ENCODE measurements at places on chromosomes 3 and 15.
A peak's percentile ranks its signal among the peaks of the same experiment; 100 is the strongest.

DNA sequence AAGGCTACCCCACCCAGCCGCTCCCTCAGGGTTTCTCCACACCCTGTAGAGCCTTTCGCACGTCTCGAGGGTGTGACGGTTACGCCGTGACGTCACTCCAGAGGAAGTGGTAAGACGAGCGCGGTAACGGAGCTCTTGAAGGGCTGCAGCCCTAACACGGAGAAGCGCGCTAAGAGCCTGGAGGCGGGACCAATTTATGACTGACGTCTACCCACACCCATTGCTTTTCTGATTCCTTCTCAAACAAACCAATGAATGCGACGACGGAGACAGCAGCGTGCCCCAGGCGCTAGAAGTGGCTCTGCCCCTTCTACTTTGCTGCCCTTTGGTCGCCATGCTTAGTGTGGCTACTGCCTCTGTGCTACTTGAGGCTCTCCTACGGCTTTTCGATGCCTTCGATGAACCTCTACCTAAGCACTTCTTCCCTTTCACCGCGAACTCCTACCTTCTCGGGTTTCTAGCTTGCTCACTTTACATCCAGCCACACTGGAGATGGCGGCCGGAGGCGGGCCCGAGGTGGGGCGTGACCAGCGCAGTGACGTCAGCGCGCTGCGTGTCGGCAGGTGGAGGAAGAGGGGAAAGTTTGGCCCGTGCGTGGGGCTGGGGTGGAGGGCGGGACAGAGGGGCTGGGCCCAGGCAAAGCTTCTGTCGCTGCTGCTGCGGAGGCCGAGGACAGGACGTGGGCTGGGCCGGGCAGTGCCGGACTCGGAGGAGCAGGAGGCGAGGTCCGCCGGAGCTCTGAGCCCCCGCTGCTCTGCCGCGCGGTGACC is at the start of gene OXSR1:
TSS of gene OXSR1 (plus strand) at position 586 of the 770 bp plus-strand sequence. CDS start 340 bp downstream, outside the sequence.
- DNase-seq = peak; percentile 100

DNA sequence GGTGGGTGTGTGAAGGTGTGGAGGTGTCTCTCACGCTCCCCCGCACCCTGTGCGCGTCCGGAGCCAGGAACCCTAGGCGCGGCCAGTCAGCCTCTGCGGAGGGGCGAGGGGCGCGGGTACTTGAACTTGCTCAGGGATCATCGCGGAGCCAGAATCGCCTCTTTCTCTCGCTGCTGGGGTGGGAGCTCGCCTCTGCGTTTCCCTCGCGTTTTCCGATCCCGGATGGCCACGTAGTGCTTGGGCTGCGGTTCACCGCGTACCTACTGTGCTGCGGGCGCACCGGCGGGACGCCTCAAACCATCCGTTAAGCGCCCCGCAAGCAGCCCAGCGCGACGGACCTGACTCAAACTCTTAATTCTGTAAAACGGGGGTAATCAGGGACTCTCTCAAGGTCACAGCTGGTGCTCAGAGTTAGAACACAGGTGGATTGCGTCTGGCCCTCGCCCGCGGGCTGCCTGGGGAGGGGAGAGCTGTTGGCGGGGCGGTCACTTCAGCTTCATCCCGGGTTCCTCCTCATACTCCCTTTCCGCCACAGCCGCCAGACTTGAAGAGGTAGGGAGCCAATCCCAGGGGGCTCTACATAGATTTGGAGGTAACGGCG is 686 bp downstream of the MYRIP start:
- no peak for DNase-seq

DNA sequence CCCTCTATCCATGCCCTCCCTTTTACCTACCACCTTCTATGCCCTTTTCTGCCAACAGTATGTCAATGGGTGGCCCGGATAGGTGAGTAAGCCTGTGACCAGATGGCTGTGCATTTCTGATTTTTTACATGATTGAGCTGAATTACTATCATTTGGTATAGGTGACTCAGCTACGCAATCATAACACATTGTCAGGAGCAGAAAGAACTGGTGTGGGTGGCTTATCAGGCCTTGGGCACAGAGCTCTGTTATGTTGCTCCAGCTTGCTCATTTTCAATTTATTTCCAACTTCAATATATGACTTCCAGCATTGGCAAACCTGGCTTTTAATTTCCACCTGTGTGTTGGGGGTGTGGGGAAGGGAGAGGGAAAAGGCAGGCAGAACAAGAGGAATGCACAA is 86.6 kb upstream of the AGBL1 start:
- no peak for DNase-seq

DNA sequence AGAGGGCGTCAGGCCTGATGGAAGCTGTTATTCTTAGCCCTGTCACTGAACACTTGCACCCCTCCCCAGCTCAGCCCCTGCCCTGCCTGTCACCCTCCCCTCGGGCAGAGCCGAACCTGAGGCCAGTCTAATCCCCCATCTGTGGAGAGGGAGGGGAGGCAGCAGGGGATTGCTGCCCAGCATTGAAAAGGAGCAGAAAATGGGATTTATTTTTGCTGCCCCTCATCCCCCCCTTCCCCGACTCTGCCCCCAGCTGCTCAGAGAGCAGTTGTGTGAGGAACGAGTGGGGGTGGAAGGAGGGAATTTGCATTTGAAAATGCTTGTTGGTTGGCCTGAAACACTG is 71.6 kb downstream of the EPHB3 start:
- DNase-seq = no peak

- no peak for DNase-seq
Observed at GRCh38 chr3:124584245-124584551, 146.1 kb upstream of the UMPS start.

GRCh38 chr3:61682671-61683548 is 121.5 kb downstream of the PTPRG start:
- DNase-seq = peak; percentile 74

GRCh38 chr15:59200560-59200959 is 6.1 kb upstream of the LDHAL6B start:
- DNase-seq = peak; percentile 31

- DNase-seq = no peak
Observed at GRCh38 chr3:189122526-189123205, 49.1 kb upstream of the TPRG1 start.

Measured in fibroblast of upper back skin (primary cell).